ENCODE measurements at places on chromosomes 12 and 14.

GRCh38 chr14:51954657-51955056, 34.7 kb upstream of the RTRAF start:
- no peak for DNase-seq

GRCh38 chr12:2697057-2697800, 97.5 kb upstream of the FKBP4 start:
- no peak for DNase-seq

GRCh38 chr12:30837595-30837994, 82.8 kb upstream of the CAPRIN2 start:
- DNase-seq = no peak

- no peak for DNase-seq
Observed at GRCh38 chr14:79831195-79831892, 380.0 kb downstream of the DIO2 start.

GRCh38 chr12:51028126-51028812, 2.1 kb upstream of the SLC11A2 start:
- DNase-seq = no peak

All from NCI-H2029 (cell line).